Ureter (tissue), 1 donor: ENCODE measurements at places on chromosomes 3 and 15. TPM values are rescaled to one million over a fixed set of nuclear protein-coding genes. Genes with fewer than 3 reads are reported as not detected.

DNA sequence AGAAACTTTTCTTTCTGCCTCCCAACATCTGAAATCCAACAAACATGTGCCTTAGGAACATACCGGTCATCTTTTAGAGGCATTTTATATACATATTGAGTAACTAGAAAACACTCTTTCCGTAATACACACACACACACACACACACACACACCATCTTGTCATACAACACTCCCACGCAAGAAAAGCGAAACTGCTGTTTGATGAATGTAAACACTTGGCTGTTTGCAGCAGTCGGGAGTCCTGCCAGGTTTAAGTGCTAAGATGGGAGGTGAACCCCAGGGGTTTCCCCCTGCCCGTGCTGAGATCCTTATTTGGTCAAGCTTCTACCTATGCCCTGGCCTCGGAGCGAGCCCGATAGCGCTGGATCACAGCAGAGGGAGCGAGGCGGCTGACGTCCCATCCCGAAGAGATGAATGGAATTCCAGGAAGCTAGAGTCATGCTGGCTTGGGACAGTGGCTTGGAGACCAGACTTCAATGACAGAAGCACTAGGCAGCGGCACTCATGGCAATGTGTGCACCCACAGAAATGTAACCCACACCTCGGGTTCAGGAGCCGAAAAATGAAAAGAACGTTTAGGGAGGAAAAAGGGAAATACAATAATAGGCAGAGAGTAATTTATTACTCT is 1.3 kb upstream of the THBS1 start:
- DNase-seq, result peak; percentile 67

- no peak for DNase-seq
These were observed 18.9 kb downstream of the GHRL start for GRCh38 chr3:10273702-10274305.

DNA sequence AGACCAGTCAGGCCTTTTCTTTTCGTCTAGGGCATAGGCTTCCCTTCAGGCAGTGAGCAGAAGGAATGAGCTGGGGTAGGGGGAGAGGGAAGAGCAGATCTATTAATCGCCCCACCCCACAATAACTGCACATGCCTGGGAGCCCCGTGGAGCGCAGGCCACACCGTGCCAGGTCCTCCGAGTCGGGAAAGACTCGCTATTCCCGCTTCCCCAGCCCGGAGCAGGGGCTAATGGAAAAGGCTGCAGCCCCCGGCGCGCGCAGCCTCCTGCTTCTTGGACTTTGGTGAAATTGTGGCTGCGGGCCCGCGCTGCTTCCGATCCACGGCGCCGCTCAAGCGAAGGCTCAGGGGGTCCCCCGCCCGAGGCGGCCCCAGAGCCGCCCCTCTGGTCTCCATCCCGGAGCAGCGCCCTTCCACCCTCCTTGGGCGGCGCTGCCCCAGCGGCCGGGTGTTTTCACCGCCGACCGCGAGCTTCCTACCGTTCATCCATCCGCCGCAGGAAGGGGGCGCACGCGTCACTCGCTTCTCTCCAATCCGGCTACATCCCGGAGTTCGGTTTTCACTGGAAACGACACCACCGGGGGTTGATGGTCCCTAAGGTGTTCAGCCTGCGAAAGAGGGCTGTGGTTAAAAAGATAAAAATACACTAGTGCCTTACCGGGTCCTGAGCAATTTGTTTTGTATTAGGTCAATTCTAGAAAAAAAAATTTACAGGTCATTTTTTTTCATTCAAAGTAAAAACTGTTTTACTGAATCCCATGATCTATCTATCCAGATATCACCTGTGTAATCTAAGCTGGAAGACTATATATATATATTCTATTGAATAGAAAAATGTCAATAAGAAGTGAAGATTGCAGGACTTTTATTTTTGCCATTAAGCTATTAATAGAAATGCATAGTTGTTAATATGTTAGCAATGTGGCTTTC is 4.4 kb upstream of the SYNM start:
- peak; percentile 85 for DNase-seq

DNA sequence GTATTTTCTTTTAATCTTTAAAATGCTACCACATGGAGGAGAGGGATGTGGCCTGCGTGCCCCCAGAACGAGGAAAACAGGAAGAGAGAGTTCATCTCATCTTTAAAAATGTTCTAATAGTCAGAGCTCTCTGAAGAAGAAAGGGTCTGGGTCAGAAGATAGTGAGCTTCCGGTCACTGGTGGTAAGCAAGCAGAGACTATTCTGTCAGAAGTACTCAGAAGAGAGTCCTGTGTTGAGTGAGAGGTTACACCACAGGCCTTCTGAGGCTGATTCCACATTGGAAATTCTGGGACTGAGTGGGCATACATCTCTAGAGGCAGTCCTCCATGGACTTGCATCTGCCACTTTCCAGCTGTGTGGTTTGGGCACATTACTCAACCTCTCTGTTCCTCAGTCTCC is 82.2 kb upstream of the SLC6A1 start:
- no peak for DNase-seq

The PRR23E gene
- not detected for total RNA-seq

The TTLL13 gene
- total RNA-seq, result 0.36 TPM

The SLC12A8 gene
- total RNA-seq, result 6.1 TPM
